ENCODE measurements at places on chromosomes 4 and X.
A peak's percentile ranks its signal among the peaks of the same experiment; 100 is the strongest.

- DNase-seq, result no peak
Measured at GRCh38 chrX:119266364-119266995, 30.4 kb downstream of the PGRMC1 start.

- DNase-seq, result no peak
Measured at GRCh38 chr4:90543419-90544170, 416.4 kb downstream of the CCSER1 start.

GRCh38 chrX:121165930-121166359 is 118.5 kb downstream of the GLUD2 start:
- no peak for DNase-seq

DNA sequence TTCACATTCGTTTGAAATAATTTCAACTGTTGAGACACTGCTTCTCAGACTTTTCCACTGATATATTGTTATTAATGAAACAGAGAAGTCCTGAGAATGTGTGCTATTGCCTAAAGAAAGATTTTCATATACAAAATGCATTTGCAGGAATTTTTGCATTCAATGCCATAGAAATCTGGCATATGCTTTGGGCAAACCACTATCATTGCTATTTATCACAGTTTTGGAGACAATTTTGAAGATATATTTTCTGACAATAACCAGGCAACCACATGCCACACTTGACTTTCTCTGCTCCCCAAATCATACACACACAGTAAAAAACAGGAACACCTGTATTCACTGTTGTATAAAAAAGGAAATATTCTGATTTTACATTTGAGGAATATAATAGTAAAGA is 1303.7 kb upstream of the IGFBP7 start:
- DNase-seq, result no peak

- DNase-seq, result no peak
Measured at GRCh38 chr4:30836231-30836630, 116.1 kb downstream of the PCDH7 start.

DNA sequence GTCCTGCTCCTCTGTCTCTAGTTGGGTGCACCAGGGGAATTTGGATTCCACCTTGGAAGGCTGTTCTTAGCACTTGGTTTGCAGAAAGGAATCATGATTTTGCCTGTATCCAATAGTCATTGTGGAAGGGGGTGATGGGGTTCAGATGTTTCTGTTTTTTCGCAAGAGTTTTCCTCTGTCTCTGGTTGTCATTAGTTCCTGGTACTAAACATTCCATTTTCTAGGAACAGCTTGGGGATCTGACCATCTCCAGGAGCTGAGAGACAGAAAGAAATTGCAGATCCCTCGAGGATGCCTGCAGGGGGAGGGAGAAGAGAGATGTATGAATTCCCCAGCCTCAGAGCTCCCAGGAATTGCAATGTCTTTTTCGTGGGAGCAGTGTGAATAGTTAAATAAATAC is 70.9 kb downstream of the CYTL1 start:
- DNase-seq, result no peak

DNA sequence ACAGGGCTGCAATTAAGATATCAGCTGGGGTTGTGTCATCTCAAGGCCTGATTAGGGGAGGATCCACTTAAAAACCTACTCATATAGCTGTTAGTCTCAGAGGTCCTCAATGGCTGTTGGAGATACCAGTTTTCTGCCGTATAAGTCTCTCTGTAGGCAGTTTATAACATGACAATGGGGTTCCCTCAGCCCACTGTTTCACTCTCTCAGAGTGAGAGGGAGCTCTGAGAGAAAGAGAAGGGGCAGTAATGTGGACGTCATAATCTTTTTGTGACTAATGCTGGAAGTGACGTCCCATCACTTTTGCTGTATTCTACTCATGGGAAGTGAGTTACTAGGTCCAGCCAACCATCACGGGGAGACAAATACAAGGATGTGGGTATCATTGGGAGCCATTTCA is 70.3 kb downstream of the STIM2 start:
- no peak for DNase-seq

GRCh38 chrX:37599729-37600128 is 28.3 kb downstream of the LANCL3 start:
- no peak for DNase-seq

DNA sequence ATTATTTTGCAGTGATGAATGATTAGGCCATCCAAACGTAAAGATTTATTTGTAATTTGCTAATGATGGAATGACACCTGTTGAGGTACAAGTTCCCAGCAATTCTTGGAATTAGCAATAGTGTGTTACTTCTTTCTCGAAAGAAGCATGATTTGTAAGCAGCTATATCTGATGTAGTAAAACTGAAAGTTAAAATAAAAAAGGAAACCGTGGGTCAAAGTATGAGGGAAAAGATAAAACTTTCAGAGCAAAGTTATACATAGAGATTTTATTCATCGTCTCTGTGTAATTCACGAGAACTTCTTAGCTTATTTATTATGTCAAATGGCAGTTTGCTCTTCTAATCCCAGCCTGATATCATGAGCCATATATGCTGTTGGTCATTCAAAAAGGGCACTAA is 59.0 kb downstream of the NFKB1 start:
- no peak for DNase-seq

GRCh38 chrX:46279925-46280313 is 265.3 kb downstream of the ZNF674 start:
- DNase-seq, result no peak

DNA sequence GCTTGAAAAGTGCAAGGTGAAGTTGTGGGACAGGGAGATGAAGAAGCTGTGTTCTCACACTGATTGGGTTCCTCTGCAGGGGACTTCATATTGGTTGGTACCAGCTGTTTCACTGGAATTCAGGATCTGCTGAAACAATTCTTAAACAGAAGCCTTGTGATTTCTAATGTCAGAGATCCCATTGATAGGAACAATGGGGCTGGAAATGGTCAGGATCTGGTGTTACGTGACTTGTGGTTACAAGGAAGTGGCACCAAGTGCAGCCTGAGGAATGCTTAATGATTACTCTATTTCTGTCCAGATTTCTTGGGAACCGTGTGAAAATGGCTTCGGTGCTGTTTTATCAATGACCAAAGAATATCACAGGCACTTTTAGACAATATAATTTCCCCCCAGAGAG is 68.1 kb downstream of the MOSPD2 start:
- no peak for DNase-seq

DNA sequence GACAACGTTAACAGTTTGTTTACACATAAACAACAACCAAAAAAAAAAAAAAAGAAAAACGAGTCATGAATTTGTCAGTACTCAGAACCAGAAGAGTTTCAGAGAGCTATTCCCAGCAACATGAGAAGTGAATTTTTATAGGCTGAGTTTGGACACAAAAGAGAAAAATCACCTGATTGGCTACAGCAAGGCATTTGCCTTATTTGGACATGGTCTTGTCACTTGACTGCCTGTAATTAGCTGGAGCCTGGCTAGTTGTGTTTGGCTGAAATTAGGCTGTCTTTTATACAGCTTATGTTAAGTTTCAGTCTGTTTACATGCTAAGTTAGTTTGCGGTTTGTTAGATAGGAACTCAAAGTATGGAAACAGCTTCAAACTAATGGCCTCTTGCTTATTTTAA is 880 bp upstream of the TEX13A start:
- no peak for DNase-seq

DNA sequence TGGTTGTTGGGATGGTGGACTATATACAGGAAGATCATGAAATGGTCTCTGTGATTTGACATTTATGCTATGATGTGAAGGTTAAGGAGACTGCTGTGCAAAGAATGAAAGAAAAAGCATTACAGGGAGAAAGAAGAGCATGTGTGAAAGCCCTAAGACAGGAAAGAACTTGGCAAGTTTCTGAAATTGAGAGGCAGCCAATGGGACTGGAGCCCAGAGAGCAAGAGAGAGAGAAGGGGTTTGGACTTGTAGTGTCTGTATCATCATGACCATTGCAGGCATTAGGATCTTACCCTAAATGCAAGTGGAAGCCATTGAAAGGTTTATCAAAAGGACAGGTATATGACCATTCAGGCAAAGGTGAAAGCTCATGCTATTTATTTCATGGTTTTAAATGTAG is 147.1 kb downstream of the NAA11 start:
- DNase-seq, result peak; percentile 13

DNA sequence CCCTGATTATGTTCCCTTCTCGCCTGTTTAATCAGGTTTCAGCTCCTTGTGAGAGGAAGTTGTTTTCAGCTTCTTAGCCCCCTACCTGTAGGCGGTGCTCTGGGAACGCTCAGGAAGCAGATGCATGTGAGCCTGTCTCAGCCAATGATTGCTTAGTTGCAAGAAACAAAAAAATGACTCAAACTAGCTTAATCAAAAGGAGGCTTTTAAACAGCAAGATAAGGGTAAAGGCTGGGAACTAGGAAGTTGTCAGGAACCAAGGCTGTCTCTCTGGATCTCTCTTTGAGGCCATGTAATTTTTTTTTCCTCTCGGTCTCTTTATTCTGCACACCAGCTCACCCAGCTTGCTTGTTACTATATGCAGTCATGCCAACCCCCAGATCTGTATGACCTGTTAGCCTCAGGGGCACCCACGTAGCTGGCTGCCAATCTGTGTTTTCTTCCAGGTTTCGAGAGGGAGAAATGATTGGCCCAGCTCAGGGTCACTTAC is 109.1 kb downstream of the PTTG2 start:
- DNase-seq, result peak; percentile 55

GRCh38 chr4:79864500-79865200 is 208.4 kb downstream of the ANTXR2 start:
- no peak for DNase-seq

DNA sequence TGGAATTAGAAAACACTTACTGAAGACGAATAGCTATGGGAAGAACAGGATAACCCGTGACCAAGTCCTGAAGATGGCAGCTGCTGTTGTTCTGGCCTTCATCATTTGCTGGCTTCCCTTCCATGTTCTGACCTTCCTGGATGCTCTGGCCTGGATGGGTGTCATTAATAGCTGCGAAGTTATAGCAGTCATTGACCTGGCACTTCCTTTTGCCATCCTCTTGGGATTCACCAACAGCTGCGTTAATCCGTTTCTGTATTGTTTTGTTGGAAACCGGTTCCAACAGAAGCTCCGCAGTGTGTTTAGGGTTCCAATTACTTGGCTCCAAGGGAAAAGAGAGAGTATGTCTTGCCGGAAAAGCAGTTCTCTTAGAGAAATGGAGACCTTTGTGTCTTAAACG is 2.4 kb downstream of the AGTR2 start:
- DNase-seq, result no peak

DNA sequence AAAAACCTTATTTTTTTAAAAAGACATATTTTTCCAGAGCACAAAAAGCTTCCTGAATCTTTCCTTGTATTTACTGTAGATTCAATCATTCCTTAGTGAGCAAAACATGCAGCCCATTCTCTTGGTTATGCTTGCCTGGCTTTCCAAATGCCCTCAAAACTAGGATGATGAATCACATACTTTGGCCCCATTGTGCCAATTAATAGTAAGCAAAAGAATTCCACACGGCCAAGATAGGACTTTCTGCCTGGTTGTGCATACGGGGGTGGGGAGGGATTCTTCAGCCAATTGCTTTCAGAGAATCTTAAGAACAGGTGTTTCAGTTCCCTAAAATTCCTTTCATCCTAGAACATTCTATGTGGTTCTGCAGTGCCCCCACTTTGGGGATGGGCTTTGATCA is 7.0 kb downstream of the RAI2 start:
- no peak for DNase-seq

- DNase-seq, result no peak
Measured at GRCh38 chrX:153321381-153322124, at the start of gene PNMA6F. Gene PNMA6F, minus strand, starts transcription at chrX:153321767. Its CDS starts 1,093 bp downstream, at chrX:153320674.

GRCh38 chr4:114264452-114264851 is 285.0 kb upstream of the ARSJ start:
- no peak for DNase-seq

DNA sequence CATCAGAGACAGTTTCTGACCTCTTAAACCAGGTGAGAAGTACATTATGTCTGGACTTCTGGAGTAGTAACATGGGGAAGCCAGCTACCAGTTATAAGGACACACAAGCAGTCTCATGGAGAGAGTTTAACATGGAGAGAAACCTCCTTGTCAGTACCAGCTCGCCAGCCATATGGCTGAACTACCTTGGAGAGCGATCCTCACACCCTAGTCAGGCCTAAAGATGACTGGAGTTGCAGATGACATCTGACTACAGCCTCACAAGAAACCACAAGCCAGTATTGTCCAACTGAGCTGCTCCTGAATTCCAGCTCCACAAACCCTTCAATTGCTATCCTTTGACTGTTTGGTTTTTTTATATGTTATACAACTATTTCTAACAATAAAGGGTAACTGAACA is 49.8 kb downstream of the PDHA2 start:
- no peak for DNase-seq

DNA sequence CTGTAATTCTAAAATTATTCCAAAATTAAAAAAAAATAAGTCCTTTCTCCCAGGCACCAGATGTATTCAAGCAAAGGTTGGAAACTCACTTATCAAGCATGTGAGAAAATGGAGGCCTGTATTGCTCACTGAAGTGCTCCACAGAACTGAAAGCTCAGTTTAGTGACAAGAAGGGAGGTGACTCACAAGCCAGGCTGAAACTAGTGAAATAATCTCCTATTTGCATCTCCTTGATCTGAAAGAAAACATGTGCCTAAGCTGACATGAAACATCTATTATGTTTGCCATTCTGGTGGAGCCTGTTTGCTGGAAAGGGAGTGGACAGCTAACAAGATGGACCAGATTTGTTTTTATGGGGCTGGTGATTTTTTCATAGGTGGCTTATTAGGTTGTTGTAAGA is 54.0 kb upstream of the AMELX start:
- DNase-seq, result no peak

DNA sequence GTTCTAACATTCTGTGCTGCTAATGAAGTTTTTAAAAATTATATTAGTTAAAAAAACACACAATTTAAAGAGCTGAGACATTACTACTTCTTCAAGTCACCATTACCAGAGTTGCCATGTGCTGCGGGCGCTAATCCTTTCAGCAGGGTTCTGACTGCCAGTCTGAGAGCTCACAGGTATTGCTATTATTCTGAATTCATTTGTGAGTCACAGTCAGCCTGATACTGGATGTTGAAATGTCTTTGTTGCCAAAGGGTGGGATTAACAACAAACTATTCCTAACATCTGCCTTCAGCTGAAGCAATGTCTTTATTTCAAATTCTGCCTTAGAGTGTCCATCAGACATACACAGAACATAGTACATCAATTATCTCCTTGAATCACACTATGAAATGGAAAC is 197.1 kb upstream of the FGF13 start:
- no peak for DNase-seq

DNA sequence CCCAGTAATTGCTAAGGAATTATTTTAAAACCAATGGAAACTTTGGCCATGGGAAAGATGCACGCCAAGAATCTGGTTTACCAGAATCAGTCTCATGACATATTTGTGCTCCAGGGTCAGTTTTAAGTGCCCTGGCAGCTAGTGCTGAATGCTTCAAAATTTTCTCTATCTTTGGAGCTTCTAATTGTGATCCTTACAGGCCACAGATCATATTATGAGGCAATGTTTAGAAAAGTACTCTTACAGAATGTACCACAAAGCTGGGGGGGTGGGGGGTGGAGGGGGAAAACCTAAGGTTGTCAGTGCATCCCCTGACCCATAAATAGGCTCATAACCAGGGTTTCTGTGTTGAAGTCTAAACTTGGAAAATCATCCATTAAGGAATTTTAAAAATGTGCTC is 514.5 kb downstream of the INPP4B start:
- no peak for DNase-seq
